ENCODE measurements at places on chromosomes 3 and 15. TPM values are rescaled to one million over a fixed set of nuclear protein-coding genes. Genes with fewer than 3 reads are reported as not detected.

Gene ANKUB1
- not detected for total RNA-seq

Gene PLSCR4
- total RNA-seq: 22.9 TPM

Gene GDPGP1
- 8.6 TPM for total RNA-seq

Gene NAALADL2
- total RNA-seq: 2.5 TPM

Measured in right atrium auricular region (tissue), 2 donors.